T-cell (primary cell): ENCODE measurements at places on chromosomes 11 and 22. TPM values are rescaled to one million over a fixed set of nuclear protein-coding genes. Genes with fewer than 3 reads are reported as not detected.

DNA sequence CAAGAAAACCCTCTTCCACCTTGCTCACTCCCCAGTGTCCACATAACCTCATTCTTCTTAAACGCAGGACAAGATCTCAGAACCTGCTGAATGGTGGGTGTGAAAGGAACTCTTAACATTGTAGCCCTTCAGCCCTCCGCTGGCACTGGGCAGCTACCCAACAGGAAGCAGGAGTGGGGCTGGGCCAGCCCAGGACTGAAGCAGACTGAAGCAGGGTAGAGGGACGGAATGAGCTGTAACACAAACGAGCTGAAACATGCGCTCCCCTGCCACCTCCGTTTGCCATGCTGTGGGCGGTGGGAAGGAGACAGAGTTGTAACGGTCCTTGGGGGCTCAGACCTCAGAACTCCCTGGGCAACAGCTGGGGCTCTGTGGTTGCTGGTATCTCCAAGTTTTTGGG lies 23.6 kb downstream of the NPAT start:
- no peak for DNase-seq

DNA sequence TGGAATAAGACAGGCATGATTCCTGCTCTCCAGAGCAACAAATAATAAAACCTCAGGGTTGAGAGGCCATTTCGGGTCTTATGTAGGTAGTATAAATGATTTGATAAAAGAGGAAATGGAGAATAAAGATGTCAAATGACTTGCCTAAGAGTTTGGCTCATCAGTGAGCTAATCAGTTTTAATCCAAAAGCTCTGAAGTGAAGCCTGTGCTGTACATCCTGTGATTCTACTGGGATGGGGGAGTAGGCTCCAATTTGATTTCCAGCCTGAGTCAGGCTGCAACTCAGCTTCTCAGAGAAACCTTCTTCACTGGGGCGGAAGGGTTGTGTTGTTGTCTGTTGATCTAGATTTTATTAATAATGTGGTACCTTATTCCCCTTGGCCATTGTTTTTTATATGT lies 192.2 kb upstream of the SORL1-AS1 start:
- DNase-seq = no peak

Gene OR2AG2
- total RNA-seq = not detected

DNA sequence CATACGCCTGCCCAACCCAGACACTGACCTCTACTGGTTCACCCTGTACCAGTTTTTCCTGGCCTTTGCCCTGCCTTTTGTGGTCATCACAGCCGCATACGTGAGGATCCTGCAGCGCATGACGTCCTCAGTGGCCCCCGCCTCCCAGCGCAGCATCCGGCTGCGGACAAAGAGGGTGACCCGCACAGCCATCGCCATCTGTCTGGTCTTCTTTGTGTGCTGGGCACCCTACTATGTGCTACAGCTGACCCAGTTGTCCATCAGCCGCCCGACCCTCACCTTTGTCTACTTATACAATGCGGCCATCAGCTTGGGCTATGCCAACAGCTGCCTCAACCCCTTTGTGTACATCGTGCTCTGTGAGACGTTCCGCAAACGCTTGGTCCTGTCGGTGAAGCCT lies 2.2 kb downstream of the MCHR1 start:
- DNase-seq = no peak

Gene BCO2
- 1.7 TPM for total RNA-seq

Gene C1QTNF5
- not detected for total RNA-seq
